Psoas muscle (tissue), 8 donors: ENCODE measurements at places on chromosomes 7 and 10. TPM values are rescaled to one million over a fixed set of nuclear protein-coding genes. Genes with fewer than 3 reads are reported as not detected.
A peak's percentile ranks its signal among the peaks of the same experiment; 100 is the strongest.

GRCh38 chr7:143181349-143181748 is 1.9 kb upstream of the TAS2R39 start:
- no peak overlapping the region for H3K27ac ChIP-seq
- no peaks in the 10 kb centered on the region for H3K4me1 ChIP-seq
- no peaks in the 10 kb centered on the region for H3K36me3 ChIP-seq
- no peak for DNase-seq
- H3K4me3 ChIP-seq = no peak overlapping the region

DNA sequence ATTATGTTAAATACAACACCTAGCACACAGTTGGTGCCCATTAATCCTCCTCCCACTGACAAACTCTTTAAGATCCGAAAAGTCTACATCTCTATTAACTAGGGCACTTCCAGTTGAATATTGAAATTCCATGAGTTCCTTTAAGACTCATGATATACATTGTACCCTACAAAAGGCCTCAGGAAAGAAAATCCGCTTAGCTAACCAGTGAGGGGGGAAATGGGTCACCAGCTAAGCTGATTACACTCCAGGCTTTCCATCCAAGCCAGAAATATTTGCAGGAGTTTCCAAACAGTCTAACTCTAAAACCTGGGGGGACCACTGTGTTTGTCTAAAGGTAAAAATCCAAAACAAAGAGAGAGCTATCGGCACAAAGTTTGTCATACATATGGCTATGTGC is 1.3 kb upstream of the LRIT2 start:
- no peaks in the 10 kb centered on the region for H3K36me3 ChIP-seq
- no peak for DNase-seq
- H3K4me1 ChIP-seq = no peaks in the 10 kb centered on the region
- peaks cover 3% of the 10 kb centered on the region for H3K27me3 ChIP-seq

- H3K27ac ChIP-seq = no peak overlapping the region
- H3K4me3 ChIP-seq = no peak overlapping the region
- peaks cover 44% of the 10 kb centered on the region for H3K4me1 ChIP-seq
- no peaks in the 10 kb centered on the region for H3K27me3 ChIP-seq
Observed at GRCh38 chr7:2635810-2636701, 4.3 kb downstream of the TTYH3 start.

- DNase-seq = no peak
- no peaks in the 10 kb centered on the region for H3K27me3 ChIP-seq
- peaks cover 28% of the 10 kb centered on the region for H3K4me1 ChIP-seq
- H3K27ac ChIP-seq = peak overlapping the region; percentile 31
Observed at GRCh38 chr10:109913306-109913892, 9.9 kb downstream of the XPNPEP1 start.

GRCh38 chr7:143331179-143331801 is 15.4 kb downstream of the CLCN1 start:
- H3K36me3 ChIP-seq = no peaks in the 10 kb centered on the region
- no peaks in the 10 kb centered on the region for H3K27me3 ChIP-seq
- DNase-seq = peak; percentile 77
- no peak overlapping the region for H3K4me3 ChIP-seq
- peaks cover 23% of the 10 kb centered on the region for H3K4me1 ChIP-seq

DNA sequence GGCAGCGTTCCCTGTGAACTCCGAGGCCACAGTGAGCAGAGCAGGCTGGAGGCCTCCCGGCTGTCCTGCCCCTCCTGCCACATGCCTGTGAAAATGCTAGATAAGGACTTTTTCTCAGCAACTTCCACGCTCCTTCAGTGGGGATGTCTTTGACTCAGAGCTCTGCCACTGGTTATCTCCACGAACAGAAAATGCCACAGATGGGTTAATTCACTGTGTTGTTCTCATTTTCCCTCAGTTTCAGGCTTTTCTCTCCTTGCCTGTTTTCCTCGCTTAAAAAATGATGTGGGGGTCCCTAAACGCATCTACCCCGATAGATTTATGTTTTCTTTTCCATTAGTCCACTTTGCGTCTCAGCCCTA is 51.3 kb downstream of the IKZF1 start:
- no peak overlapping the region for H3K4me3 ChIP-seq
- no peak overlapping the region for H3K27ac ChIP-seq
- H3K36me3 ChIP-seq = no peaks in the 10 kb centered on the region
- no peaks in the 10 kb centered on the region for H3K4me1 ChIP-seq

GRCh38 chr10:84551437-84552120 is 223.2 kb downstream of the CCSER2 start:
- no peaks in the 10 kb centered on the region for H3K4me1 ChIP-seq
- no peak for DNase-seq
- no peak overlapping the region for H3K27ac ChIP-seq
- no peak overlapping the region for H3K4me3 ChIP-seq
- H3K27me3 ChIP-seq = peaks cover 1% of the 10 kb centered on the region

- H3K36me3 ChIP-seq = no peaks in the 10 kb centered on the region
- H3K4me3 ChIP-seq = no peak overlapping the region
- H3K27ac ChIP-seq = peak overlapping the region; percentile 21
- peaks cover 44% of the 10 kb centered on the region for H3K4me1 ChIP-seq
- H3K27me3 ChIP-seq = no peaks in the 10 kb centered on the region
- no peak for DNase-seq
Observed at GRCh38 chr7:43723007-43723341, 6.3 kb downstream of the COA1 start.

GRCh38 chr10:87991946-87992345 is 128.5 kb downstream of the PTEN start:
- no peak overlapping the region for H3K4me3 ChIP-seq
- H3K27ac ChIP-seq = no peak overlapping the region
- H3K4me1 ChIP-seq = no peaks in the 10 kb centered on the region
- DNase-seq = no peak

DNA sequence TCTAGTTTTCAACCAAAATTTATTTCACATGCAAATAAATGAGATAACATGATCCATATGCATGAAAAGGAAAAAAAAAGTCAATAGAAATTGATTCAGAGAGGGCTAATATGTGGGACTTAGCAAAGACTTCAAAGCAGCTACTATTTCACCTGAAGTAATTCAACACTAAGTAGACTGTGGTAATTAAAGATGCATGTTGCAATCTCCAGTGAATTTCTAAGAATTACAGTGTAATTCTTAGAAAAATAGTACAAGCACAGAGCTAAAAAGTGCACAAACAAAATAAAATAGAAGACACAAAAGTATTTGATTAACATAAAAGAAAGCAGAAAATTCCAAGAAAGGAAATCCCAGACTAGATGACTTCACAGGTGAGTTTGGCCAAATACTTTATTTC is 25.7 kb downstream of the GPR22 start:
- H3K27me3 ChIP-seq = no peaks in the 10 kb centered on the region
- no peak for DNase-seq
- H3K4me3 ChIP-seq = no peak overlapping the region
- no peak overlapping the region for H3K27ac ChIP-seq
- peaks cover 10% of the 10 kb centered on the region for H3K4me1 ChIP-seq

DNA sequence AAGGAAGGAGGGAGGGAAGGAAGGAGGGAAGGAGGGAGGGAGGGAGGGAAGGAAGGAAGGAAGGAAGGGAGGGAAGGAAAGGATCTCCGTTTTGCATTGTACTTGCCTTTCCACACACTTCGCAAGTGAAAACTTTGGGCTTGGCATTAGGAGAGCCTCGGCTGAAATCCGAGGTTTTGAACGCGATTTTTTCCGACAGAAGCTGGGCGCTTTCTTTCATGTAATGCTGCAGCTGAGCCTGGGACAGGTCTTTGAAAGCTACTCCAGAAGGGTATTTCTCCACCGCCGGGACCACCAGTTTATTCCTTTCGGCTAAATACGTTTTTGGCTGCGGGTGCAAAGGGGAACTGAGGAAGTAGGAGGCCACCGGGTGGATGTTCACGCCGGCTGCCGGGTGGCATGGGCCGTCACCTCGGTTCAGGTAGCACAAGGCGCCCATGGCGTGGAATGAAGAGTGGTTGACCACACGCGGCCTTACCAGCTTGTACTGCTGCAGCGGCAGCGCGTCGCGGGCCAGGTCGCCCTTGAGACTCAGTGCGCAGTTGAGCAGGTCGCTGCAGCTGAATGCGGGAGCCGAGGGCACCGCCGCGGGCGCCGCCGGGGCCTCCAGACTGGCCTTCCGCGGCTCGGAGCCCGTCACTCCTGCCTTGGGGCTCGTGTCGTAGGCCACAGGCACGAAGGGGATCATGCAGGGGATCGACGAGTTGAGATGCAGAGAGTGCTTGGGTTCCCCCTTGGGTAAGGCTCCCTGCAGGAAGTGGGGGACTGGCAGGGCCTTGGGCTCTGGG is 825 bp downstream of the FEZF1 start:
- H3K36me3 ChIP-seq = no peaks in the 10 kb centered on the region
- DNase-seq = no peak
- no peak overlapping the region for H3K27ac ChIP-seq
- peaks cover 19% of the 10 kb centered on the region for H3K4me1 ChIP-seq

GRCh38 chr10:124156524-124157260 is 63.3 kb upstream of the CHST15 start:
- peak overlapping the region; percentile 63 for H3K27ac ChIP-seq
- peak overlapping the region; percentile 36 for H3K4me3 ChIP-seq
- peak; percentile 36 for DNase-seq
- no peaks in the 10 kb centered on the region for H3K36me3 ChIP-seq
- peaks cover 34% of the 10 kb centered on the region for H3K4me1 ChIP-seq

GRCh38 chr7:30303312-30304039 is 19.1 kb downstream of the ZNRF2 start:
- H3K27me3 ChIP-seq = no peaks in the 10 kb centered on the region
- H3K4me1 ChIP-seq = peaks cover 74% of the 10 kb centered on the region
- H3K27ac ChIP-seq = no peak overlapping the region
- H3K4me3 ChIP-seq = no peak overlapping the region

DNA sequence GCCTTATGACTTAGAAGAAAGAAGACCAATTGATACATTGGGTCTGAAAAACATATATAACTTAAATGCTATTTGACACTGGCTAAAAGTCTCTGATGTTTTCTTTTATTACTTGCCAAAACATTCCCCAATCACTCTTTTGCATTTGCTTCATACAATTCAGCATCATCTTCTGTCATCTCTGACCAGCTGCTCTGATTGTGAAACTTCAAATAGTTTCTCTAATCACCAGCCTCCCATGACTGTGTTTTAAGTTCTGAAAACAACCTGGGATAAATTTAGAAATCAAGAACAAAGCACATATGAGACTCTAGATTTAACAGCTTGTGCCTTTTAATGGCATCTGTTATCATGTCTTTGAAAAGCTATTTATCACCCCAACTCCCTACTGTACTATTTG is 208.4 kb upstream of the KCND2 start:
- H3K27me3 ChIP-seq = no peaks in the 10 kb centered on the region
- no peaks in the 10 kb centered on the region for H3K36me3 ChIP-seq
- H3K4me3 ChIP-seq = no peak overlapping the region
- H3K4me1 ChIP-seq = no peaks in the 10 kb centered on the region

GRCh38 chr10:94293354-94293753 is 69.4 kb downstream of the NOC3L start:
- H3K27me3 ChIP-seq = no peaks in the 10 kb centered on the region
- DNase-seq = no peak
- H3K4me3 ChIP-seq = no peak overlapping the region
- H3K36me3 ChIP-seq = no peaks in the 10 kb centered on the region
- H3K27ac ChIP-seq = peak overlapping the region; percentile 39
- H3K4me1 ChIP-seq = no peaks in the 10 kb centered on the region

- H3K27me3 ChIP-seq = peaks cover 77% of the 10 kb centered on the region
- H3K4me1 ChIP-seq = peaks cover 26% of the 10 kb centered on the region
- no peak for DNase-seq
- H3K27ac ChIP-seq = no peak overlapping the region
Observed at GRCh38 chr7:29565634-29565981, 2.0 kb downstream of the PRR15 start.

GRCh38 chr7:17832820-17833355 is 107.4 kb downstream of the SNX13 start:
- H3K36me3 ChIP-seq = peaks cover 3% of the 10 kb centered on the region
- no peak overlapping the region for H3K4me3 ChIP-seq
- no peak for DNase-seq
- H3K4me1 ChIP-seq = no peaks in the 10 kb centered on the region
- H3K27me3 ChIP-seq = no peaks in the 10 kb centered on the region

- no peak overlapping the region for H3K27ac ChIP-seq
- no peaks in the 10 kb centered on the region for H3K36me3 ChIP-seq
- DNase-seq = no peak
Observed at GRCh38 chr7:142607351-142607750, 141.9 kb upstream of the PRSS1 start.

GRCh38 chr7:115232041-115232440 is 310.1 kb downstream of the MDFIC start:
- no peaks in the 10 kb centered on the region for H3K4me1 ChIP-seq
- no peak for DNase-seq
- H3K36me3 ChIP-seq = no peaks in the 10 kb centered on the region

DNA sequence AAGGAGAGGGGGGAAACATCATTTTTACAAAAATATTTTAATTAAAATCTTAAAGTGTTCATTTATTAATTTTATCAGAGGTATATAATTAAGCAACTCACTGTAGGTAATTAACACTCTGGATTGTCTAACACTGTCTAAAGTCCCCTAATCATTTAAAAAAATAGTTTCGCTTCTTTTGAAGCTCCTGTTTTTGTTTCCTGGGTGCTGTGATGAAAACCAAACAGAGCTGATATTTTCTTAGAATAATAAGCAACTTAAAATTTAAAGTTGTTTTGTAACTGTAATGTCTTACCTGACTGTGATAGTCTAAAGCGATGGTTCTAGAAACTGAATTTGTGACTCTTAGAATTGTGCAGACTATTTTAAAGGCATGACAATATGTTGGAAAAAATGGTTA is 961.0 kb downstream of the GATA3 start:
- H3K27me3 ChIP-seq = no peaks in the 10 kb centered on the region
- H3K4me3 ChIP-seq = no peak overlapping the region
- H3K4me1 ChIP-seq = no peaks in the 10 kb centered on the region
- no peak overlapping the region for H3K27ac ChIP-seq
- no peak for DNase-seq
- no peaks in the 10 kb centered on the region for H3K36me3 ChIP-seq

DNA sequence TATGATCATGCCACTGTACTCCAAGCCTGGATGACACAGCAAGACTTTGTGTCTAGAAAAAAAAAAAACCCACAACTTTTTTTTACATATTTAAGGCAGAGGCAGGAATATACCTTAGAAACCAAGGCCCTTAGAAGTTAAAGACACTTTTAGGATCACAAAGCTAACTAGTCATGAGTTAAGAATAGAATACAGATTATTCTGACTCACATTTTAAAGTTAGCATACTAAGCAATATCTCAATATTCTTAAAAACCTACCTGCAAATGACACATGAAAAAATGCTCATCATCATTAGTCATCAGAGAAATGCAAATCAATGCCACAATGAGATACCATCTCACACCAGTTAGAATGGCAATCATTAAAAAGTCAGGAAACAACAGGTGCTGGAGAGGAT is 177.7 kb downstream of the CHCHD3 start:
- H3K27me3 ChIP-seq = no peaks in the 10 kb centered on the region
- H3K27ac ChIP-seq = no peak overlapping the region
- no peak for DNase-seq
- H3K4me1 ChIP-seq = no peaks in the 10 kb centered on the region
- no peak overlapping the region for H3K4me3 ChIP-seq

GRCh38 chr7:149477494-149478443 is 16.9 kb upstream of the ZNF777 start:
- no peaks in the 10 kb centered on the region for H3K4me1 ChIP-seq
- no peaks in the 10 kb centered on the region for H3K27me3 ChIP-seq

GRCh38 chr7:24914465-24914859 is 65.5 kb downstream of the OSBPL3 start:
- no peak for DNase-seq
- H3K27ac ChIP-seq = no peak overlapping the region
- no peak overlapping the region for H3K4me3 ChIP-seq
- H3K4me1 ChIP-seq = peaks cover 22% of the 10 kb centered on the region

Gene SFRP5
- polyA plus RNA-seq = 0.69 TPM

Gene GALNT17
- polyA plus RNA-seq = 0.17 TPM

Gene WEE2
- not detected for polyA plus RNA-seq

Gene PTER
- 5.4 TPM for polyA plus RNA-seq

Gene ARHGAP22
- 0.67 TPM for polyA plus RNA-seq

Gene HOXA2
- polyA plus RNA-seq = 0.23 TPM
